Activated CD4-positive, alpha-beta T cell treated with anti-CD3 and anti-CD28 coated beads for 24 hours (primary cell): ENCODE measurements at places on chromosomes 1 and 21.
A peak's percentile ranks its signal among the peaks of the same experiment; 100 is the strongest.

GRCh38 chr1:25677193-25677773 is 60.7 kb downstream of the MAN1C1 start:
- no peak for DNase-seq

DNA sequence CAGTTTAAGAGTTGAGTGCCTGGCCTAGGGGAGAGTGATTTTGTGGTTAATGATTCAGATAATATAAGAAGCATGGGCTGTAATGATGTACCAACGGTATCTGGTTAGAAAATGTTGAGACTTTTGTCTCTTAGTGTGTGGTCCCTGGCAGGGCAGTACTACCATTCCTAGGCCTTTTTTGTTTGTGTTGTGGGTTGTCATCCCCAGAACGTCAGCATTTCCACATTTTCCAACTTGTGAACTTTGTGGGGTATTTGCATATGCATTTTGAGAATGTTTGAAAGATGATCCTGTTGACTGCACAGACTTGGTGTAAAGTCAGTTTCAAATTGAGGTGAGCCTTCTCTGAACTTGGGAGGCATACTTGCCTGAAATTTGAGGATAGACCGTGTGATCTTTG is 11.4 kb downstream of the NEK7 start:
- DNase-seq, result no peak

DNA sequence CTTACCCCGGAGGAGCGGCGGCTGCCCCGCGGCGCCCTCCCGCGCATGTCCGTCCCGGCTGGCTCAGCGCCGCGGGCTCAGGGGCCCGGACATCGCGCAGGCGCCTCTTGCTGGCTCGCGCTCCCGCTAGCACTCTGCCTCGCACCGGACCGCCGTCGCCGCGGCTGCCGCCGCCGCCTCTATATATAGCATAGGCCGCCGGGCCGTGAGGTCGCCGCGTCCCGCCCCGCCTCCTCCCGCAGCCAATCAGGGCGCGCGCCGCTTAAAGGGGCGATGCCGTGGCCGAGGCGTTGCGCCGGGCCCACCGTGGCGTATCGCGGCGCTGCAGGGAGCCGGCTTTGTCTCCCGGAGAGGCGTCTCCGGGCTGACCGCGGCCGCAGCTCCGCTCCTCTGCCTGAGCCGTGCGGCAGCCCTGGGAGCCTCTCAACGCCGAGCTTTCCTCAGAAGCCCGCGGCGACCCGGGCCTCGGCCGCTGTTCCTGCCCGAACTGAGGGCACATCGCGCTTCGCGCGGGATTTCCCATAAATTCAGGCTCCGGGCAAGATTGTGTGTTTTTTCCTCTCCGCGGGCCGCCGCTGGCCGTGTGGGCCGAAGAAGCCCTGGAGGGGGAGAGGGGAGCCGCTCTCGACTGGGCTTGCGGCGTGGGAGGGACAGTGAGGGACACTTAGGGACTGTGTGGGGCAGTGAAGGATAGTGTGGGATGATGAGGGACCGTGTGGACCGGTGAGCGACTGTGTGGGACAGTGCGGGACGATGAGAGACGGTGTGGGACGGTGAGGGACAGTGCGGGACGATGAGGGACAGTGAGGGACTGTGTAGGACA is at the start of gene ERRFI1:
TSS of gene ERRFI1 (minus strand) at position 157 of the 823 bp plus-strand sequence. CDS start 10,690 bp downstream, outside the sequence.
- DNase-seq, result peak; percentile 79

DNA sequence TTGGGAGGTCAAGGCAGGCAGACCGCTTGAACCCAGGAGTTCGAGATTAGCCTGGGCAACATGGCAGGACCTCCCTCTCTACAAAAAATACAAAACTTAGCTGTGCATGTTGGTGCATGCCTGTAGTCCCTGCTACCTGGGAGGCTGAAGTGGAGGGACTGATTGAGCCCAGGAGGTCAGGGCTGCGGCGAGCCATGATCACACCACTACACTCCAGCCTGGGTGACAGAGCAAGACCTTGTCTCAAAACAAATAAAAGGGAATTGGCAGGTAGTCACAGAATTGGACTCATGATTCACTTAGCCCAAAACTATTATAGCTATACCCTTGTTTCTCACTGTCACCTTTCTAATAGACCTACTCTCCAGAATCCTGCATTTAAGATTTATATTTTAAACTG is 5.5 kb downstream of the TADA1 start:
- DNase-seq, result no peak

GRCh38 chr1:217272385-217272784 is 358.5 kb downstream of the GPATCH2 start:
- no peak for DNase-seq

- no peak for DNase-seq
These were observed 244.3 kb downstream of the PTPRC start for GRCh38 chr1:198883184-198883583.

- DNase-seq, result no peak
These were observed 156.8 kb downstream of the NTPCR start for GRCh38 chr1:233107130-233107660.
